NCI-H1417 treated with DMSO at 0.1 percent for 48 hours (cell line): ENCODE measurements at places on chromosomes 5 and 9.

- DNase-seq, result no peak
Observed at GRCh38 chr5:150565868-150566267, 57.9 kb downstream of the NDST1 start.

GRCh38 chr9:78289474-78289873 is 7.5 kb upstream of the PSAT1 start:
- DNase-seq, result no peak

DNA sequence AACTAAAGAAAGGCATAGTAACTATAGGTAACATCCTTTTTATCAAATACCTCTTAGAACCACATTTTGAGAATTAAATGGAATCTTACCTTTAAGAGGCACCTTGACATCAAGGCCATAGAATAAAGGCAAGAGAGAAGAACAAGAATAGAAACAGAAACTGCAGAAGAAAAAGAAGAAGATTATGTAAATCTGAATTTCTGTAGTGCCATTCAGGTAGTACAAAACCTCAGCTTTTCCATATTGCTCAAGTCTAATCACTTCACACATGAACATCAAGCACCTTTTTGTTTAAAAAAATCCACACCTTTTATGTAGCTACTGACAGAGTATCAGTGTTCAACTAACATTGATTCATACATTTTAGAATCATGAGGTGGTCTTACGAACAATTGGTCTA is 91.8 kb upstream of the DPYSL3 start:
- DNase-seq, result no peak

GRCh38 chr5:151100681-151101080 is 19.8 kb upstream of the TNIP1 start:
- no peak for DNase-seq

GRCh38 chr5:14193496-14193895 is 50.4 kb downstream of the TRIO start:
- no peak for DNase-seq

GRCh38 chr9:137429974-137430722 is 7.0 kb downstream of the NOXA1 start:
- DNase-seq, result no peak

GRCh38 chr9:112332674-112332976 is 794 bp downstream of the PTBP3 start:
- DNase-seq, result no peak
